Cardiac muscle cell (in vitro differentiated cells and primary cell): ENCODE measurements at places on chromosomes 5 and 9. TPM values are rescaled to one million over a fixed set of nuclear protein-coding genes. Genes with fewer than 3 reads are reported as not detected.
A peak's percentile ranks its signal among the peaks of the same experiment; 100 is the strongest.

GRCh38 chr5:72860499-72860898 is 44.0 kb downstream of the TNPO1 start:
- no peak for DNase-seq

DNA sequence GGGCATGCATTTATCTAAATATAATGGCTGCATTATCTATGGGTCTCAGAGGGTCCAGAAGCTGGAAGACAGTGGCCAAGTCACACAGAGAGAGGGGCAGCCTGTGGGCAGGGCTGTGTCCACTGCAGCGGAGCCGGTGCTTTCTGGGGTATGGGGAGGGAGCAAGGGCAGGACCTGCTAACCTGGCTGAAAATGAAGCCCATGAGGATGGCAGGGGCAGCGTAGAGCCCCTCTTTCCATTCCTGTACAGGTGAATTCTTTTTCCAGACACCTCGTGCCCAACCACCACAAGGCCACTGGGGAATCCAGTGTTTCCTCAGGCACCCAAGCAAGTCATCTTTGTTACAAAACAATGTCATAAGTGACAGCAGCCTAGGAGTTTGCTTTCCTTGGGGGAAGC is 305.9 kb upstream of the IRX4 start:
- no peak for DNase-seq

IL13 gene
- not detected in 2 replicates for total RNA-seq

ORM2 gene
- total RNA-seq, result not detected in 2 replicates

DNA sequence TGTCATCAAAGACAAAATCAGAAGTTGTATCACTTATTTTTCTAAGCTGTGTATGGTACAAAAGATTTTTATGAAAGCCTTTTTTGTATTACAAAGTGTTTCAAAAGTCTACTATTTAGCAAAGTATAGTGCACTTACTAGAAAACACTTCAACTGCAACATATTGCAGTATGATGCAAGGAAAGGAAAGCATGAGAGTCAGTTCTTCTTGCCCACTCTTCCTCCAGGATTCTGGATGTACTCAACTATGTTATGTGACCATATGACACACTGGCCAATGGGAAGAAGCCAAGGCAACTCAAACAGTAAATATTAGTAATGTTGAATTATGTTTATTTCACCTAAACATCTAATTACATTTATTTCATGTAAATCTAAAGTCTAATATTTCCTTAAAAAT is 49.5 kb upstream of the TYRP1 start:
- DNase-seq, result no peak

DNA sequence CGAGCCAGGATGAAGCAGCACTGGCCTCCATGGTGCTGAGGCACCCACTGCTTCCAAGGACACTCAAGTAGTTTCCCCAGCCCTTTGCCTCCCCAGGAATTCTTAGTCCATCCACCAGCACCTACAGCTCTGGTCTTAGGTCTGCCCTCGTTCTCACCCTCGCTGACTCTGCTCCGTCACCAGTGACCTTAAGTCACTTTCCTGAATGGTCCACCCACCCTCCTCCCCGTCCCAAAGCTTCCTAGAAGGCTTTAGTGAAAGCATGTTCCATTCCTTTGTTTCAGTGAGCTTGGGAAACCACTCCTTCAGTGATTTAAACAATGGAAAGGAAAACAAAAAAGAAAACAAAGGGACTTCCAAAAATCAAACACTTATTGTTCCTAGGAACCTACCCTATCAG is 54.6 kb upstream of the MAP3K1 start:
- DNase-seq, result no peak

DNA sequence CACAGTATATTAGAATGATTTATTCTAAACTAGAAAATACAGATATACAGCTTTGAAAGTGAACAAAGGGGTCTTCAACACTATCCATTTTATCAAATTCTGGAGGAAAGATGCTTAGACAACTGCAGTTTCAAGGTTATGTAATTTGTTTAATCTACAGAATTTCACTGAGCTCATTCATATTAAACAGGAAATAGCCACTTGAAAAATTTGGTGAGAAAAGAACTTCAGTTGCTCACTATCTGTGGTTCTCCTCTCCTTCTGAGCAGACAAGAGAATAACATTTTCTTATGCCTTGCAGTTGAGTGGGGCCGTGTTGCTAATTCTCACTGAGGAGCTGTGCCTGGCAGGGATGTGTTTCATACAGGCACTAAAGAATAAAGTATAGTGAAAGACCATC is 1428.2 kb downstream of the CDH12 start:
- DNase-seq, result no peak

DNA sequence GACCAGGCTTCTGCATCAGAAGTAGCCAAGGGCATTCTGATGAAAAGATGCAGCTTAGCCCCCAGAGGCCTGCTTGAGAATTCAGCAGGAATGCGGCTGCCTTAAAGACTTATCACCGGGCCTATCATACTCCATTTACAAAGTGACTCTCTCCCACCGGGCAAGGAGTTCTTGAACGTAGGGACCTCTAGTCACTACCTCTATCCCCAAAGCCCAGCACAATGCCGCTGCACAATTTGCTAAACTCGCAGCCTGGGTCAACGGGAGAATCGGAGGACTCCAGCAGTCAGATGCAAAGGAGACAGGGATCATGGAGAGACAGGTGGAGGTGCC is 661 bp downstream of the PDCL start:
- peak; percentile 57 for DNase-seq

GRCh38 chr5:73655521-73656160 is 29.6 kb downstream of the ARHGEF28 start:
- DNase-seq, result no peak

INSL6 gene
- total RNA-seq, result not detected in 2 replicates

VCAN gene
- total RNA-seq, result 414 and 618 TPM in 2 replicates
